Amygdala (tissue), 56 donors: ENCODE measurements at places on chromosomes 7 and 10.

DNA sequence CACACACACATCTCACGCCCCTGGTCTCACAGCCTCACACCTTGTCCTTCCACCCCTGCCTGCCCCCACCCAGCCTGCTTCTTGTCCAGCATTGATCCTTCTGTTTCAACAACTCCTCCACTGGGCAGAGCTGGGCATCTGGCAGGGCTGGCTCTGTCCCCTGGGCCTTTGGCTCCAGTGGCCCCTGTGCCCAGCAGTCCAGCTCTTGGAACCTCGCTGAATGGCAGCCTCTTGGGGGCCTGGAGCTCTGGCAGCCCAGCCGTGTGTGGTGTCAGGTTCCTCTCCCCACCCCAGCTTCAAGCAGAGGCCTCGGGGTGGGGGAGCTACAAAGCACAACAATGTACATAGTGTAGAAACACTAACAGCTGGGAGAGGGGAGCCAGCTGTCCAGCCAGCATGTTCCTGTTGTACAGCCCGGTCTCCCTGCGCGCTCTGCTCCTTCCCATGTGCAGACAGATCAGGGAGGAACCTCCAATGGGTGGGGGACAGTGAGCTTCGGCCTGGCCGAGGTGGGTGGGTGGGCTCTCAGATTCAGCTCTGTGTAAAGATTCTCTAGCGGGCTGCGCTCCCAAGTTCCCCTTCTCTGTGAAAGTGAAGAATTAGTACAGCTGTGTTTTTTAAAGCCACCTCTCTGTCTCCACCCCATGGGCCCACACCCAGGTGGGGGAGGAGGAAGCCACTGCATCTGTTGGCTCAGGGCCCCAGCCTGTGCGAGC, 19.4 kb downstream of the ZMIZ2 start:
- DNase-seq: peak; percentile 56

DNA sequence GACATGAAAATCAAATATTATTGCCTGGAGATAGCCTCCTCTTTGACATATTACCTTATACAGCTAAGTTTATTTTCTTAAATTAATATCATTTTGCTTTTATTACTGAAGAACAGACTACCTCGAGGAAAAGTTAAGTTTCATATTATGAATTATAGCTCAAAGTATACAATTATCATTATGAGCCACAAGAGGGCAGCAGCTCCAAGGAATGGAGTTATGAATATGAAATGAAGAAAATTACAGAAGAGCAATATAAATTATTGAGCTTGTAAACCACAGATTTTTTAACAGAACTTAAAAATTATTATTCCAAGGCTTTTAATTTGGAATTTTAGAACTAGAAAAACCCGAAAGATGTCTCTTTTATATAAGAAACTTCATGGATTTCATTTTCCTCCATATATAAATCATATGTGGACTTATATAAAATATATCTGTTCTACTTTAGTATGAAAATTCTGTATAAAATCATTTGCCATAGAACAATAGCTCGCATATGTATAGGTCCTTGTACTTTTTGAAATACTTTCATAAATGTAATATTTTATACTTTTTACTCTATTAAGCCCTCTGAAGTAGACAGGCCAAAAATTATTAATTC, 40.1 kb downstream of the IQUB start:
- no peak for DNase-seq

DNA sequence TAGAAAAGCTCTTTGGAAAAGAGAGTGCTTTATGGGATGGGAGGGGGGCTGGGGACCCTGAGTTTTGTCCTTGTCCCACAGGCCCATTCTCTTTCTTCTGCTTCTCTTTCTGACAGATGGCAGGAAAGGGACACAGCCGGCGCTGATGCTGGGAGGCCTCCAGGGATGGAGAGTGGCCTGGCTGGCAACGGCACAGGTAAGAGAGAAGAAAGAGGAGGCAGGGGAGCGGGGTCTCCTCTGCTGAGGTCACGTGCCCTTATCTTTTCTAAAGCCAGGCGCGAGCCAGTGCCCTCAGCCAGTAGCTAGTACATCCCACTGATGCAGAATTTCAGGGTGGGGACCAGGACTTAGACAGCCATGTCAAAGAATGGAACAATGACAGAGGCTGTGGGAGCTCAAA, 9.2 kb downstream of the ZNF775 start:
- no peak for DNase-seq

GRCh38 chr7:126682176-126682575, 570.6 kb downstream of the GRM8 start:
- DNase-seq: no peak

- DNase-seq: no peak
These were observed 246.2 kb upstream of the SEMA3C start for GRCh38 chr7:81165070-81165469.

DNA sequence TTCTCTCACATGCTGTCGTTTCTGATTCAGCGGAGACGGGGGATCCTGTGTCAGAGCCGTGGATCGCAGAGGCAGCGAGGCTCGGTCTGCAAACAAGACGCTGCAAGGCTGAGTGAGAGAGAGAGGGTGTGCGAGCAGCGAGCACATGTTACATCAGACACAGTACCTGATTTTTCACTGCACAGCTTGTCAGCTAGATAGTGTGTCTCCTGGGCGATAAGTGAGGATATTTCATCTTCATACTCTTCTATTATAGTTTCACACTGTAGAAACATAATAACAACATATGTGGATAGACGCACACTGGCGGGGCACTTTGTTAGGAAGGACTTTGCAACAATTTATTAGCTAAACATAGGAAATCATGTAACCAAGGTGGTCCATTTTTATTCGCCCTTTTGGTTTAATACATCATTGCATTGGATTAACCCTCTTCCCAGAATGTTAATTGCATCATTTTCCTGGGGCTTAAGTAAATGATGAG, 39.5 kb downstream of the CNPY1 start:
- no peak for DNase-seq

DNA sequence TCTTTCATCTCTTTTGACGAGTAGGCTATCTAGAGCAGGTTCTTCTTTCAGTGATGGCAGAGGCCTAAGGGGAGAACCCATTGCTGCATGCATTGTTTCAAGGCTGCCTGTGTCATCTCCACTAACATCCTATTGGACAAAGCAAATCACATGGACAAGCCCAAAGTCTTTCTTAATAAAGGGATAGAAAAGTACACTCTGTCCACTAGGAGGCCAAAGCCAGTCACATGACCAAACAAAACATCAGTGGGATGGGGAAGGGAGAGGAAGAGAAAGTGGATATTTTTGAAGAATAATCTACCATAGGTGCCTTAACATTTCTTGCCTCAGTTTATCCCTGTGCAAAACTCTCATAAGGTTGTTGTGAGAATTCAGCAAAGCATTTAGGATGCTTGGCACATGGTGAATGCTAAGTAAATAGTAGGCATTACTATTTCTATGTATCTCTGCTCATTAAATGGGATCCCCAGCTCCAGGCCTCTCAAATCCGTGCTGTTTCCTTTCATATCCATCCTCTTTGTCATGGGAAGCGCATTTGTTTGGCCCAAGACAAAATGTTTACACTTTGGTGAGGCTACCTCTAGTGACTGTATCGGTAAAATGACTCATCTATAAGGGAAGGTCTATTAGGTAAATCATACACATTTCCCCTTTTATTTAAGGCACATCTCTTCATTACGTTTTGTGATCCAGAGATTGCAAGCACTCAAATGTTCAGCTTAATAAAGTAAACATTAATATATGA, 16.7 kb upstream of the CADPS2 start:
- no peak for DNase-seq

DNA sequence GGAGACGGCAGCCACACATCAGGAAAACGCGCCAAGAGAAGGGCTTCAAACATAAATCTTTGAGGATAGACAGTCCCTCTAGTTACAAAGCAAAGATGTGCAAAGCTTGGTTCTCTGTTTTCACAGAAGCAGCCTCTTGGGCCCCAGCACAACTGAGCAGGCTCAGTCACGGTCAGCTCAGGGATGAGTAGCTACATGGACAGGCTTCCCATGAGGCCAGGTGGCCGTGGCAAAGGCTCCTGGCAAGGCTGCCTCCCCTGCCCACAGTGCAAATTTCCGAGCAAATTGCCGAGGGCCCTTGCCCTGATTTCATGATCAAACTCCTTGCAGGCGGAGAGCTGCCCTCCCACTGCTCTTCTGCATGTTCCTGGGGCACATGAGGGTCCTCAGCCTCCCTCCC, 37.8 kb upstream of the EN2 start:
- no peak for DNase-seq

- no peak for DNase-seq
These were observed 5.5 kb upstream of the GDF10 start for GRCh38 chr10:47294501-47294900.

GRCh38 chr10:108850138-108850854, 1073.0 kb downstream of the XPNPEP1 start:
- DNase-seq: no peak
